ENCODE measurements at places on chromosomes 5 and 9.
A peak's percentile ranks its signal among the peaks of the same experiment; 100 is the strongest.

DNA sequence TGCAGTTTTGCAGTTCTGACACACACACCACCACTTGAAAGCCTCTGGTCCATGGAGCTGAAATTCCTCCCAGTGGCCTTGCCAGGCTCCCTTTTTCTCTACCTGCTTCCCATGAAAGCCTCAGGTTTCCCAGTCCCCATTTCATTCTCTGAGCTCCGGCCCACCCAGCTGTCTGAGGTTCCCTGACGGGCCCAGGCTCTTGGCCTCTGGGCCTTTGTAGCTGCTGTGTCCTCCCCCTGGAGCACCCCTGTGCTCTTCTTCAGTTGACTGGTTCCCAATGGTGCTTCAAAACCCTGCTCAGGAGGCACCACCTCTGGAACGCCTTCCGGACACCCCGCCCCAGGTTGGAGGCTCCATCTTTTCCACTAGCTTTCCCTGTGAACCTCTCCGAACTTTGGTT, 155.9 kb upstream of the SHB start:
- DNase-seq = no peak

DNA sequence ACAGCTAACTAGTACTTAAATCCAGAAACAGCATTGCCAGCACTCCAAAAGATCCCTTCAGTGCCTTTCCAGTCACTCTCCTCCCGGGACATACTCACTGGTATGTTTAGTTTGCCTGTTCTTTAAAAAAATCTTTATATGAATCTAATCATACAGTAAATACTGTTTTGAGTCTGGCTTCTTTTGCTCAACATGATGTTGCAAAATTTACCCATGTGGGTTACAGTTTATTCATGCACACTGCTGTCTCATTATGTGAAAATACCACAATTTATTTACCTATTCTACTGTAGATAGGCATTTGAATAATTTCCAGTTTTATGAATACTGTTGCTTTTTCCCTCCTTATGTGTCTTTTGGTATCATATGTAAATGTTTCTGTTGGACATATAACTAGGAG, 13.5 kb downstream of the NDFIP1 start:
- DNase-seq = no peak

DNA sequence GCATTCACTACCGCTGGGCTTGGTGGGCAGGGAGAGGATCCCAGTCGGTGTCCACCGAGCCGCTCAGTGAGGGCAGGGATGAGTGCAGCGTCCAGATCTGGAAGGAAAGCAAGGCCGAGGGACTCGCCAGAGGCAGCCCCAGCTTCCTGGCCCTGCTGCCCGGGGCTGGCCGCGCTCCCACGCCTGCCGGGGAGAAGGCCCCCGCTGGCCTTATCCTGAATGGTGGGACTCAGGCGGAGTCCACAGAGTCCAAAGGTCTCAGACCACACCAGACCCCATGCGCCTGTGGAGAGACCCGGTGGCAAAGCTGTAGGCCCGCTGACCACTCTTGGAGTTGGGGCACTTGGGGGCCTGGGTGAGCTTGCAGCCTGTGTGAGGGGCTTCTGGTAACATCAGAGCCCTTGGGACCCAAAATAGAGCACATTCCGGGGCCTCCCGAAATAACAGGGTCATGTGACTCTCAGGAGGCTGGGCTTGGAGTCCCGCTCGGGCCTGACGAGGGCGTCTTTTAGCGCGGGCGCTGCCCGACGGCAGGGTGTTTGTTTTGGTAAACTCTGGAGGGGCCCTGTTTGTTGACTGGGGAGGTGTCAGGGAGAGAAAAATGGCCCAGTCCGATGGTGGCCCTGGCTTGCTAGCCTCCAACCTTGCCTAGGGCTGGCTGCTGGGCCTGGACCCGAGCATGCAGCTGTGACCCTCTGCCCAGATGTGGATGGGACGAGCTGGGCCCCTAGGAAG, 2.8 kb downstream of the RXRA start:
- DNase-seq = peak; percentile 50

GRCh38 chr9:20640331-20641187, 18.3 kb upstream of the MLLT3 start:
- DNase-seq = peak; percentile 53

DNA sequence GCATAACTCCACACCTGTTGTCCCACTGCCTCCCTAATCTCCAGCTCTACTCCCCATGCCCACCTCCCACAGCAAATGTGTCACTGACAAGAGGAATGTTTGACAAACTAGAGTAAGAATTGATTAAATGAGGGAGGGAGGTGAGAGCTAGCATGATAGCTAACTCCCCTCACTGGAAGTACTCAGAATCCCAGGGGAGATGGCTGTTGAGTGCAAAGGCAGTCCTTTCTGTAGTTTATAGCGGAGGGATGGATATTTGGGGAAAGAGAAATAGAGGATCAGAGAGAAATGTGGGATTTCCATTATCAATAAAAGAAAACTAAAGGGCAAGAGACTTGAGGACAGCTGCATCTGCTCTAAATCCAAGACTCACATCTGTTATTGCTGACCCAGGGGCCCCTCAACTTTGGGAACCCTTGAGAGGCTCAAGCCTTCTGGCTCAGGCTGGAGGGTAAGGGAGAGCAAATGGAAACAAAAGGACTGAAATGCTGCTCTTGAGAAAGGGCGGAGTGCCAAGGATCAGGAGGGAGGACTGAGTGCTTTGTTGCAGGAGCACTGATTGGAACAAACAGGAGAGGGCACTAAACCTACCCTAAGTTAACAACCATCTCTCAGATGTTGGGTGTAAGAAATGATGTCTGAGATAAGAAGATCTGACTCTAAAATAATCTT, 372.1 kb downstream of the NTRK2 start:
- no peak for DNase-seq

DNA sequence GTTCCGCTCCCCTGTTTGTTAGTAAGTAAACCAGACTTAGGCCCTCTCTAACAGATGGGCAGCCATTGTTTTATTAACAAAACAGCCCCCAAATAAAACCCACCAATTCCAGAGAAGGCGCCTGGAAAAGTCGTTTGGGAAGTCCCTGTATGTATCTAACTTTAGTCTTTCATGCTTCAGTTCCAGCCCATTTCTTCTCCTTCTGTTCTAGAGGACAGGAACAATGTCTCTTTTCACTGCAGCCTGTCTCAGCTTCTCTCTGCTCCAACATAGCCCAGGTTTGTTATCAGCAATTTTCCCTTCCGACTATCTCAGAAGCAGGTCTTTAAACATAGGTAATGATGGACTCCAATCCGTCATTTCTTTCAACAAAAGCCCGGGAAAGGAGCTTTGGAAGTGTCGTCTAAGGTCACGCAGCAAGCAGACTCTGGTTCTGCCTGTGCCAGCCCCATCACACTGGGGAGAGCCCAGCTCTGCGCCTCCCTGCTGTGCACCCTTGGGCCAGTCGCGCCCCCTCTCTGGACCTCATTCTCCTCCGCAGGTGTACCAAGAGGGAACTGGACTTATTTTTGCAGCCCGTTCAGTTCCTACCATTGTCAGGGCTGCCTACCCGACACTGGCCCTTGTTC, 9.6 kb upstream of the AKNA start:
- DNase-seq = no peak

- no peak for DNase-seq
Observed at GRCh38 chr9:131595696-131596429, 50.5 kb downstream of the PRRT1B start.

DNA sequence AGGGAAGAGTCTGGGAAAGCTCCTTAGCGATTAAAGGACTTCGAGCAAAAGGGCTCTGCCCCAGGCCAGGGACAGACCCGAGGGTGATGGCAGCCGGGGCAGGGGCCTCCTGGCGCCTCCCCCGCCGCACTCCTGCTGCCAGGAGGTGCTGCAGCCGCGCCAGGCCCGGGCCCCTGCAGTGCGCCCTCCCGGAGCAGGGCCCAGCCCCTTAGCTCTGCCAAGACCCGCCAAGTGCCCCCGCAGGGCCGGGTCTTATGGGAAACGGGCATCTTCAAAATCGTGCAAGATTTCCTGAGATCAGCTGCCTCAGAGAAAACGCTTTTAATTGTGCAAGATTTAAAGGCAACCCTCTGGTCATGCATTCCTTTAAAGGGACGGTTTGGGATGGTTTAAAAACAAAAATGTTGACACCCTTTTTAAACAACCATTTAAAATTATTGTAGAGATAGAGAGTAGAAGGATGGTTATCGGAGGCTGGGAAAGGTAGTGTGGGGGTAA, 52.4 kb downstream of the CDC14B start:
- peak; percentile 28 for DNase-seq

GRCh38 chr5:141558150-141558549, 60.6 kb downstream of the DIAPH1 start:
- DNase-seq = peak; percentile 31

DNA sequence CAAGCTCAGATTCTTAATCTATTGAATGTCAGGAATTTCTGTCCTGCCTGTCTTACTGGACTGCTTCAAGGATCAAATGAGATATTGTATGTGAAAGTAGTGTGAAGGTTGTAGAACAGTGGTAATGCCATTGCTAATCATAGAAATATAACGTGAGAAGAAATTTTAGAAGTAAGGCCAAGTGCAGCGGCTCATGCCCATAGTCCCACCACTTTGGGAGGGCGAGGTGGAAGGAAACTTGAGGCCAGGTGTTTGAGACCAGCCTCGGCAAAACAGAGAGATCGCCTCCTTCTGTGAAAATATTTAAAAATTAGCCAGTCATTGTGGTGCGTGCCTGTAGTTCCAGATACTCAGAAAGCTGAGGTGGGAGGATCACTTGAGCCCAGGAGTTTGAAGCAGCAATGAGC, 5.1 kb upstream of the HSPA5 start:
- no peak for DNase-seq

DNA sequence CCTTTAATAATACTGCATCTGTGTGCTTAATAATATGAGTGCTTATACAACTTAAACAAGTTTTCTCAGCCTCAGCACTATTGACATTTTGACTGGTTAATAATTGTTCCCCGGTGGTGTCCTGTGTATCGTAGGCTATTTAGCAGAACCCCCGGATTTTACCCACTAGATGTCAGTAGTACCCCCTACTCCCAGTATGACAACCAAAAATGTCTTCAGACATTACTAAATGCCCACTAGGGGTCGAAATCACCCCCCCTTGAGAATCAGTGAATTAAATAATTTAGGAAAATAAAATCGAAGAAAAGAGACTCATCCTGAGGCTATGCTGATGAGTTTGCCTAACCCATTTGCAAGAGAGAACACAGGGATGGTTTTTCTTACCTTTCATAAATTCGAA, 166.3 kb downstream of the ATP10B start:
- peak; percentile 0 for DNase-seq

- peak; percentile 63 for DNase-seq
Observed at GRCh38 chr5:151155775-151156506, 1.6 kb downstream of the ANXA6 start.

- peak; percentile 94 for DNase-seq
Observed at GRCh38 chr5:168366116-168366515, 74.7 kb downstream of the WWC1 start.

- DNase-seq = no peak
Observed at GRCh38 chr9:112551641-112552040, 65.0 kb downstream of the KIAA1958 start.

DNA sequence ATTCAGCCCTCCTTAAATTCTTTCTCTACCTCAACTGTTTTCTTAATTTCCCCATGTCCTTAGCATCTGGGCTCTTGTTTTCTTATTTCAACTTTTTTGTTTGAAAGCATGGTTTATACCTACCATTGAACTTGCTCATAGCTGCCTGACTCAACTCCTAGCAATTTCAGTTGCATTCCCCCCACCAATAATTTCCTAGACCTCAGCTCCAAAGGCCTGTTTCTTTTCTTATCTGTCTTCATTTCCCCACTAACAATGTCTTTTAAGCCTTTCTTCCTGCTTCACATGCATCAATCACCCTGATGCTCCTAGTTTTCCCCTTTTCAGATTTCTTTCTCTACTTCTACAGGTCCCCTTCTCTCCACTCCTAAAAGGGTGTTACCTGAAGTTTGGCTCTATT, 129.7 kb upstream of the PDE4D start:
- DNase-seq = no peak

GRCh38 chr5:173239233-173239593, 4.2 kb upstream of the NKX2-5 start:
- no peak for DNase-seq

- DNase-seq = peak; percentile 27
Observed at GRCh38 chr5:169050146-169050571, 250.8 kb downstream of the SLIT3 start.

DNA sequence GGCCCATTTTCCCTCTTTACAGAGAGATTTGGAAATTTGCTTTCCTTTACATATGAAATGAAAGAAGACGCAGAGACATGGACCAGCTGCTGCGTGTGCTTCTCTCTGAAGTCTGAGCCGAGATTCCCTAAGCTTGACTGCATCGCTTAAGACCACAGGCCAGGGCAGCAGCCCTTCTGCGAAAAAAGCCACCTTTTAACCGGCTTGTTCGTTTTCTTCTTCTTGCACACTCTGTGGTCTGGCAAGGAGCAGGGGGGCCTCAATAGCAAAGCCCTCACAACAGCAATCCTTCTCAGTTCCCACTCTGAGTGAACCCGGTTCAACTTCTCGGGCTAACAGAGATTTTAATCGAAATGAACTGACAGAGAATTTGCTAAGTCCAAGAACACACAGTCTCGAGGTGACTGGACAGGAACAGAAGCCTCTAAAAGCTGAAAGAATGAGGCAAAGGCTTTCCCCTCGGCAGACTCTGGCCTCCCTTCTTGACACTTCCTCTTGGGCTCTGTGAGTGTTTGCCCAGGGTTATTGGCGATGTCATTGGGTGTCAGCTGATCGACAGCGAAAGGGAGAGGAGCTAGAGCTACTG, 512.9 kb upstream of the KLF4 start:
- peak; percentile 34 for DNase-seq

- DNase-seq = no peak
Observed at GRCh38 chr9:90477535-90477934, 165.1 kb downstream of the DIRAS2 start.

DNA sequence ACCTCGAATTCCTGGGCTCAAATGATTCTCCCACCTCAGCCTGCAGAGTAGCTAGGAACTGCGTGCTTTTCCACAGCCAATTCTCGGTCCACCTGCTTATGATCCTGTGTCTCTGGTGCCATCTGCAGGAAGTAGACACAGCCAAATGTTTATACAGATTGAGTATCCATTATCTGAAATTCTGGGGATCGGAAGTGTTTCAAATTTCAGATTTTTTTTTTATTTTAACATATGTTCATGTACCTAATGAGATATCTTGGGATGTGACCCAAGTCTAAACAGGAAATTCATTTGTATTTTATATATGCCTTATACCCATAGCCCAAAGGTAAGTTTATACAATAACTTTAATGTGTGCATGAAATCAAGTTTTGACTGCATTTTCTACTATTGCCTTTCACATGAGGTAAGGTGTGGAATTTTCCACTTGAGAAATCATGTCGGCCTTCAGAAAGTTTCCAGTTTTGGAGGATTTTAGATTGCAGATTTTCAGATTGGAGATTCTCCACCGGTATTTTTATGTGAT, 89.5 kb downstream of the ESM1 start:
- DNase-seq = peak; percentile 62
